Dermis blood vessel endothelial cell (primary cell): ENCODE measurements at places on chromosomes 7 and 10.
A peak's percentile ranks its signal among the peaks of the same experiment; 100 is the strongest.

DNA sequence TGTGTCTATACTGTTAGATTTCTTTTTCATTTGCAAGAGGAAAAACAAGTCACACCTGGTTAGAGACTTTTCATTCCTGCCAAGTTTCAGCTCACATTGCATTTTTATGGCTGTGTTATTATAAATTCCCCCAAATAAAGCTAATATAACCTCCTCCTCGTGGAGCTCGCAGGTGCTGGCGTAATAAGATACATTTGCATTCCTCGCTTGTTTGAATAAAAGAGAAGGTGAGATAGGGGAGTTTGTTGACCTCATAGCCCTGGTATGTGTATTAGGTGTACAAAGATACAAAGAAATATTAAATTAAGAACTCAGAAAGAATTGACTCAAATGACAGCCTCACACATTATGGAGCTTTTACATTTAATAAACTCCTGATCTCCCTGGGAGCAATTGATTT, 257.7 kb upstream of the SP8 start:
- DNase-seq, result no peak

DNA sequence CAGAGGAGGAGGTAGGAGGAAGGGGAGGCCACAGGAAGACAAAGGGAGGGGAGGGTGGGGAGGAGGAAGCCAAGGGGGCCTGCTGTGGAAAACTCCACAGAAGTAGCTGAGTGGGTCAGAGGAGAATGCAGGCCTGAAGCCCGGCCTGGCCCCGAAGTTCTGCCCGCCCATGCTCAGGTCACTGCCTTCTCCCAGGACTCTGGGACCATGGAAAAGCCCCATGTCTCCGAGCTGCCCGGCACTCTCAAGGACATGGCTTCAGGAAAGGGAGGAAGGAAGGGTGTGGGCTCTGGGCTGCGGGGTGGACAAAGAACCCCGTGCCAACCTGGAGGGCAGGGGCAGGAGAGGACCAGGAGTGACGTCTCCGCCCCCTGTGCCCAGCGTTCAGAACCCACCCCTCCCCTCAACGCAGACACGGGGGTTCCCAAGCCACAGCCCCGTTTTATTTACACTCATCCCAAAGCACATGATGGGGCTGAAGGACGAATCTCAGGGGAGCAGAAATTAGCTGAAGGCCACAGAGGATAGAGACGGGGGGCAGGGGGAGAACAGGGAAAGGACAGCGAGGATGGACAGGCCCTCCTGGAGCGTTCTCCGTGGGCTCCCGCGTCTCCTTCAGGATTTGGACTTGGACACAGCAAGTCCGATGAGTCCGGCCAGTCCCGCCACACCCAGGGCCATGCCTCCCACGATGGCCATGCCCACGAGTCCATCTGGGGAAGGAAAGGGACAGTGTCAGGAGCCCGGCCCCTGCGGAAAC, 1.8 kb upstream of the CLDN15 start:
- peak; percentile 54 for DNase-seq

DNA sequence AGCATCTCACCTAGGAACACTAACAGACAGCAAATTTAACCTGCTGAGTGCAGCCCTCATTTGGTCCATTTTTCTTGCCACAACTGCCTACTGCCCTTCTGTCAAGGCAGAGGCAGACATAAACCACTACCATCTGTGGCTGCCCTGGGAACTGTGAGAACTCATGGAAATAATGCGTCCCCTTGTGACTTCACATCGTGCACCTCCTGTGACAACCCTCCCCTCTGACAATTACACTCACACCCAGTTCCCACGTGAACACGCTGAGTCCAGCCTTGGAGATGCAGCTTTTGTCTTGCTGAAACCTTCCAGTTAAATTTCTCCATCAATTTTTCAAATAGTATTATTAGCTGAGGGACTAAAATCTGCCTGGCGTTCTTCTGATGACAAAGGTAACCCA, 193.1 kb upstream of the KLF14 start:
- DNase-seq, result no peak

- DNase-seq, result peak; percentile 83
These were observed 14.3 kb downstream of the ZNF282 start for GRCh38 chr7:149209518-149210269.

DNA sequence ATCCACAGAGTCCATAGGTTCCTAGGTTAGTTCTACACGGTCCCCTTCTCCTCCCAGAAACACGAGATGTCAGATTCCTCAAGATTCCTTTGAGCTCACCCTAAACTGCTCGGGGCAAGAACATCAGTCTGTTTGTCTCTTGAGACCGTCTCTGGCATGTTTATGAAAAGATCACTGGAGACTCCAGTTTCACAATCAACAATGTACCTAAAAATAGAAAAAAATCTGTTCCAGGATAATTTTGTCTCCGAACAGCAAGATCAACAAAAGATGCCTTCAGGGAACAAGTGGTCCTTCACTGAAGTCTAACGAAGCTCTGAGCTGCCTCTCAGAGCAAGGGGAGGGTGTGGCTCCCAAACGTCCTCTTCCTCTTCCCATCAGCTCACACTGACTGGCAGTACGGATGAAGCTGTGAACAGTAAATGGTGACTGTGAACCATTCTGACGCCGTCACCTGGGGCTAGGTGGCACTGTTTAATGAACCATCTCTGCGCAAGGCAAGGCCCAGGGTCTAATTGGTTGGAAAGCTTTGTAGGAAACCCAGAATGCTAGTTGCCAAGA, 156.2 kb upstream of the LYZL1 start:
- DNase-seq, result no peak

DNA sequence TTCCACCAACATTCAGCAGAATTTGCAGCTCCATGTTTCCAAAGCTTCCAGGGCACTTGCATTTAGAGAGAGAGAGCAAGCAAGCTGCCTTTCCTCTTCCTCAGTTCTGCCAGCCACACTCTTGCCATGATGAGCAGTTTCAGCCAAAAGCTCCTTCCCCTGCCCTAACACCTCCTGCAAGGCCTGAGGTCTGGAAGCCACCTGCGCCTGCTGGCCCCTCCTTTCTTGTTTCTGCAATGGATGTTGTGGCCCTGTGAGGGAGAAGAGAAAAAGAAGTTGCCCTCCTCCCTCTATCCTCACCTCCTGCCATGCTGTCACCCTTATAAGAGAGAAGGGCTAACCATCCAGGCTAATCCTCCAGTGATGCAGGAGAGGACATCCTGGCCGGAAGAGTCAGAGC, 48.7 kb downstream of the IKZF1 start:
- no peak for DNase-seq

GRCh38 chr7:11175887-11176286, 202.2 kb downstream of the PHF14 start:
- no peak for DNase-seq

- no peak for DNase-seq
These were observed 54.3 kb upstream of the NPY start for GRCh38 chr7:24229481-24230226.

DNA sequence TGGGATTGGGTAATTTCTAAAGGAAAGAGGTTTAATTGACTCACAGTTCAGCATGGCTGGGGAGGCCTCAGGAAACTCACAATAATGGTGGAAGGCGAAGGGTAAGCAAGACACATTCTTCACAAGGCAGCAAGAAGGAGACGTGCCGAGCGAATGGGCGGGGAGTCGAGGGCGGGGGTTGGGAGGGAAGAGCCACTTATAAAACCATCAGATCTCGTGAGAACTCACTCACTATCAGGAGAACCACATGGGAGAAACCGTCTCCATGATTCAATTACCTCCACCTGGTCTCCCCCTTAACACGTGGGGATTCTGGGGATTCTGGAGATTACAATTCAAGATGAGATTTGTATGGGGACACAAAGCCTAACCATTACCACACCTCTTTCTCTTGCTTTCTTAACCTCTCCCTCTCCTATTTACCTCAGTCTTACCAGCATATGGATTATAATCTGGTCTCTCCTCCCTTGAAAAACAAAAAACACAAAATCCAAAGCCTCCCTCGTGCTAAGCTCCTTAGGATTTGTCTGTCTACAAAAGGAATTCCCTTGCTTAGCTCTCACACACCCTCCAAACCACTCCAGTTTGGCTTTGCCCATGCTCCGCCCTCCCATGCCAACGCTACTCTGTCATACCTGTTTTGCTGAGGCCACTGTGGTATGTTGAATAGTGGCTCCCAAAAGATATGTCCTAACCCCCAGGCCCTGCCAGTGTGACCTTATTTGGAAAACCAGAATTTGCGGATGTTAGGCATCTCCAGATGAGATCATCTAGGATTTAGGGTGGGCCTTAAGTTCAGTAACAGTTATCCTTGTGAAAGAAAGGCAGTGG, 19.6 kb upstream of the EFCAB10 start:
- no peak for DNase-seq

GRCh38 chr7:157017149-157017548, 6.7 kb upstream of the MNX1 start:
- no peak for DNase-seq

- DNase-seq, result no peak
These were observed 169.7 kb upstream of the PHYHIPL start for GRCh38 chr10:59006511-59007306.

GRCh38 chr7:70805360-70805759, 326.6 kb upstream of the GALNT17 start:
- no peak for DNase-seq

DNA sequence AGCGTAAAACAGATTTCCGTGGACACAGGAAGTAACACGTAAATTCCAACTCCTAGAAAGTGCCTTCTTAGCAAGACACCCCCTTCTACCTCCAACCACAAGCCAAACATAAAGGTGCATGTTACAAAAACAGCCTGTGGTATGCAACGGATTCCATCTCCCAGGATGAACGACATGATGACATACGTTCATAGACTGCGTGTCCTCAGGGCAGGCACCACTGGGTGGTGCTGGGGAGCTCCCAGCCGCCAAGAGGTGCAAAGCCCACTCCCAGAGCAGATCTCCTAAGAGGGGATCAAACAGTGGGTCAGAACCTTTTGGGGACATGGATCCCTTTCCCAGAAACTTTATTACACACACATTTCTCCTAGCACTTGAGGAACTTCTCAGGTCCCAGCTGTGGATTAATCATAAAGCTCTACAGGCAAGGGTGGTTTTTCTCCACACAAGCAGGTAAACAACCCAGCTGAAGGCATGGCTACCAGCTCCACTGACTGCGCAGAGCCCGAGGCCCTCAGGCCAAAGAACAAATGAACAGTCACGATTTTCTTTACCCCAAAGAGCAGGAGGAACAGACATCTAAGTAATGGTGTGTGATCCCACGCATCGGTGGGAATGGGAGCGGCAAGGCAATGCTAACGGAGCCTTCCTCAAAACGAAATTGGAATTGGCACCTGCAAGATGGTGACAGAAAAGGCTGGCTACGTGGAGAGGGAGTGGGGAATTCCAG, 13.8 kb downstream of the PSAP start:
- peak; percentile 66 for DNase-seq

- DNase-seq, result no peak
These were observed 1.2 kb upstream of the MAP3K8 start for GRCh38 chr10:30432622-30433305.

- peak; percentile 54 for DNase-seq
These were observed 432 bp downstream of the TMEM248 start for GRCh38 chr7:66921396-66921917.

DNA sequence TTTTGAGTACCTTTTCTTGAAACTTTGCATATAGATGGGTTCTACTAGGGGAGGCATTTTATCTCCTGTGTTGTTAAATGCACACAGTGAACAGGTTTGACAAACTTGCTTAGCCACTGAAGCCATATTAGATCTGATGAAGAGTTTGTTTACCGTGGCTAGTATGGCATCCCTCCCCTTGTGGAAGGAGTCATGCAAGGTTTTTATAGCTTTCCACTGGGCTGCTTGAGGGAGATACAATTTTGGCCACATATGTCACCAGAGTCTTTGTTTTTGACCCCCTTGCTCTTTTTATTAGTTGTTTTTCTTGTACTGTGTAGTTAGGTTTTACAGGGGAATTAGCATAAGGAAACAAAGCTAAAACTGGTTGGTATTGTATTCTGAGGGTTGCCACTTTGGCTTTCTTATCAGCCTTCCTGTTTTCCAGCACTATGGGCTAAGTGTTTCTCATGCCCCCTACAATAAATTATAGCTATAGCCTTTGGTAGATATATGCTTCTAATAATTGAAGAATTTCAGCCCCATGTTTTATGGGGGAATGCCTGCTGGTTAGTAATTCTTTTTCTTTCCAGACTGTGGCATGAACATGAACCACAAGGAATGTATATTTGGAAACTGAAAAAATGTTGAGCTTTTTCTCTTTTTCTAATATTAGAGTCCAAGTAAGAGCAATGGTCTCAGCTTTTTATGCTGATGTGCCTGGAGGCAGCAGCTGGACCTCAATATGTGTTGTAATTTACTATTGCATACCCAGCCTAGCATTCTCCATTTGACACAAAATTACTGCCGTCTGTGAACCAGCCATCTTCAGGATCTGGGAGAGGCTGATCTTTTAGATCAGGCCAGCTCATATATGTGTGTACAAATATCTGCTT, 18.4 kb upstream of the STEAP2 start:
- no peak for DNase-seq

GRCh38 chr7:106448992-106449859, 164.4 kb upstream of the NAMPT start:
- no peak for DNase-seq

GRCh38 chr10:57186201-57186600, 825.1 kb upstream of the ZWINT start:
- DNase-seq, result no peak

DNA sequence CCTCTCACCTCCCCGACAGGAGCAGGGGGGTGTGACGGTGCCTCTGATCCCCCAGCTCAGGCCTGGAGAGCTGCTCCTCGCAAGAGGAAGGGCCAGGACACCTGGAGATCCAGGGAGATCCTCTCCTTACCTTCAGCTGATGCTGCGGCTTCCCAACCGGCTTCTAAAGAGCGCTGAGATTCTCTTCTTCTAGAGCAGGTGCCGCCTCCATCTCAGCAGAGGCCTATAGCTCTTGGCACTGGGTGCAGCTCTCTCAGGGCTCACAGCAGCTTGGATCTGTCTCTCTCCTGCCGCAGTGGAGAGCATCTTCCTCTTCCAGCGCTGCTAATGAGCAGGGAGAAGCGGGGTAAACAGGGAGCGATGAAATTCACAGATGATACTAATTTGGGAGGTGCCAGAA, 189.6 kb upstream of the PLXNA4 start:
- no peak for DNase-seq

- no peak for DNase-seq
These were observed 18.0 kb upstream of the SEM1 start for GRCh38 chr7:96727534-96728088.

GRCh38 chr7:28619256-28619655, 206.9 kb downstream of the CREB5 start:
- DNase-seq, result no peak

DNA sequence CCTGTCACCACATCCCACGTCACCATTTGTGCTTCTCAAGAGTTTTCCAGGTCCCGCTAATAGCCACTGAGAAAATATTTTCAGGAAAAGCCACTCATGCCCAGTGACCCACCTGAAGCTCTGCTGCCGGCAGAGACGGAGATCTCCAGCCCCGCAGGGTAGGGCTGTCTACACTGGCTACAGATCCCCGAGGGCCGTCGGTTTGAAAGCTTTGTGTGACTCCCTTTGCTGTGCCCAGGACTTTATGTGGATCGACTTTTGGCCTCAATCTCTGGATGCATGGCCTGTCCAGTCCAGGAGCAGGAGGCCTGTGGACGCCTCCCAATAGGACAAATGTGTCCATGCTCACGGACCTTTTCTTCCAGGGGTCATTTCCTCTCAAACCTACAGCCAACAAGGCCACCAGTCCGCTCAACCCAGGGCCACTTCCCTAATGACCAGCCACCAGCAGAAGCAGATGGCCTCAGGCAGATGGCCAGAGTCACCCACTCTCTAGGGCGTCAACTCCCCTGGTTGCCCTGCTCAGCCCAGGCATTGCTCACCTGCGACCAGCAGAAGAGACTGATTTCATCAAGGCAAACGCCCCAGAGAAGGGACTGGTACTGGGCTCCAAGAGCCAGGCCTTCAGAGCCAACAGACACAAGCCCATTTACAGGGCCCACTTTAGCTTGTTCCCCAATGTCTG, 76.4 kb downstream of the OAT start:
- DNase-seq, result no peak
